Tibial artery (tissue), 4 donors: ENCODE measurements at places on chromosomes 12 and 14.
A peak's percentile ranks its signal among the peaks of the same experiment; 100 is the strongest.

GRCh38 chr12:53051058-53051880 lies 1.4 kb downstream of the TNS2 start:
- DNase-seq, result peak; percentile 97

- DNase-seq, result no peak
These were observed 393 bp downstream of the SYT1 start for GRCh38 chr12:78864870-78865463.

DNA sequence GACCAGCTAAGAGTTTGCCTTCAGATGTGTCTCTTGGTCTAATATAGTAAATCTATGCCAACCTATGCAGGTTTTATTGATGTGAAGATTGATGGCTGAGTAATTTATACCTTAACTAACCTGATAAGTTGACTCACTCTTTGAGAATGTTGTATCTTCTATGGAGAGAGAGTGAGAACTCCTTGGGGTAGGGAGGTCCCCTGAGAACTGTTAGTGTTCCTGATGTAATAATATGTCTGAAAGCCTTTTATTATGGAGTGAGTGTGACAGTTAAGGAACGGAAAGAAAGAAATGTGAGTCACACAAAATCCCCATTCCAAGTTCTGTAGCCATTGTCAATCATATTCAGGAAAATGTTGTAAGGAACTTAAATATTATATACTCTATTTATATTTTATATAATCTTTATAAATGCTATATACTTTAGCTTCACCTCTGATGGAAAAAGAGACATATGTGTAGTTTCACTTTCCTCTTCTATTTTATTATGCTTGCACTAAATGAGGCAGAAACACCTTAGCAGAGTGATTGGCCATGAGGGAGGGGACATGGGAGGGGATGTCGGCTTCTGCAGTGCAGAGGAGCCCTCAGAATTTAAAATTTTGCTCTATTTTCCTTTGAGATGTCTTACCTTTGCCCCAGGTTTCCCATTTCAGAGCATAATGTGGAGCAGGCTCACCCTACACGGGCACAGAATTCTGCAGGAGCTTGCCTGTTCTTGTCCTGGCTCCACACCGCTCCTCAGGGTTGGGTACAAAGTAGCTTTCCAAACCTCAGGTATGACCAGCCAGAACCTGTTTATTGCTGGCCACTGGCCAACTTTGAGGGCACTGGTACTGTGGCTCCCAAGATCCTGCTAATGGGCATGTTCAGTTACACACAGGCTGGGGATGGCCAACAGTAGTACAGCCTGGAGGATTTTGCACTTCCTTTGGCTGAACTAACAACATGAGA lies 57.7 kb downstream of the ARF6 start:
- no peak for DNase-seq

DNA sequence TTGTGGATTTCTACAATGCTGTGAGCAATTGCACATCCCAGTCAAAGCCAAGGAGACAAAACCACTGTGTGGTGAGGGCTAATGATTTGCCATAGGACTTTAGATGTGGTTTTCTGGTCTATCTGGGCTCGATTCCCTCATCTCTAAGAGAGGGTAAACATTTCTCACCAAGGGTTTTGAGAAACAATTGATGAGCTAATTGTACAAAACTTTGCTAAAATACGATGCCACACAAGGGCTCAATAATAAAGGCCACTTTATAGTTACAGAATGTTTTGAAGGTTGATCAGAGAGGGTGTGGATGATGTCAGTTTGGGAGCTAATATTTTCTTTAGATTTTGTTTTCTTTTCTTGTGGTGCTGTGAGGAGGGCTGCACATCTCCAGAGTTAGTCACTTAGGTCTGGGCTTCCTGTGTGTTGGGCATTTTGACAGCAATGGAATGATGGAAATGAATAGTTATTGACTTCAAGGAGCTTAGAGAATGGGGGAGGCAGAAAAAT lies 60.8 kb upstream of the SLC38A4 start:
- no peak for DNase-seq

DNA sequence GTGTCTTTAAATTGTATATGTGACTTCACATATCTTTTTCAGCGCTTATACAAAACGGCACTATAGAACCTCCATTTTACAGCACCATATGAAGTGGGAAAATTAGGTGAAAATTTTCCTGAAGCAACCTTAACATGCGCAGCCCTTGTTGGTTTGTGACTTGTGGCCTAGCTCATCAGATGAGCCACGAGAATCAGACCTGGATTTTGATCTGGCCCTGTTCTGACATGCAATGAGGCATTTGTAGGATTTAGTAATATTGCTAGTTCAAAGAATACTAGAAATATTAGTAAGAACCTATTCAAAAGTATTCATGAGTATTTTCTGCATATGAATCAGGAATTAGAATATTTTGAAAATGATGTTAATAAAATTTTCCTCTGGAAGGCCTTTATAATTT lies 2.9 kb downstream of the CDKN1B start:
- no peak for DNase-seq

DNA sequence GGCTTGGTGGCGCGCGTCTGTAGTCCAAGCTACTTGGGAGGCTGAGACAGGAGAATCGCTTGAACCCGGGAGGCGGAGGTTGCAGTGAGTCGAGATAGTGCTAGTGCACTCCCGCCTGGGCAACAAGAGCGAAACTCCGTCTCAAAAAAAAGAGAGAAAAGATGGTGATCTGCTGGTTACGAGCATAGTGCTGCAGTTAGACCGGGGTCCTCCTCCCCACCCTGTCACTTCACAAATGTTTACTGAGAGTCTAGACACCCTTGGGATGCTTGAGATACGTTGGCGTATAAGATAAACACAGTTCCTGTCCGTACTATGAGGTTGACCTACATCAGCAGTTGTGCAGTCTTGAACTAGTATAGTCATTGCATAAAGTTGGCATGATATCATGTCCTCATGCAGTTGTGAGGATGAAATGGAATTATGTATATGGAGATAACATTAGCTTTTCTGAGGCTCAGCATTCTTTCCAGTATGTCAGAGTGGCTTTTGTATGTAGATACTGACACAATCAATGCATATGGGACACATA lies 787 bp downstream of the ACAD10 start:
- no peak for DNase-seq

DNA sequence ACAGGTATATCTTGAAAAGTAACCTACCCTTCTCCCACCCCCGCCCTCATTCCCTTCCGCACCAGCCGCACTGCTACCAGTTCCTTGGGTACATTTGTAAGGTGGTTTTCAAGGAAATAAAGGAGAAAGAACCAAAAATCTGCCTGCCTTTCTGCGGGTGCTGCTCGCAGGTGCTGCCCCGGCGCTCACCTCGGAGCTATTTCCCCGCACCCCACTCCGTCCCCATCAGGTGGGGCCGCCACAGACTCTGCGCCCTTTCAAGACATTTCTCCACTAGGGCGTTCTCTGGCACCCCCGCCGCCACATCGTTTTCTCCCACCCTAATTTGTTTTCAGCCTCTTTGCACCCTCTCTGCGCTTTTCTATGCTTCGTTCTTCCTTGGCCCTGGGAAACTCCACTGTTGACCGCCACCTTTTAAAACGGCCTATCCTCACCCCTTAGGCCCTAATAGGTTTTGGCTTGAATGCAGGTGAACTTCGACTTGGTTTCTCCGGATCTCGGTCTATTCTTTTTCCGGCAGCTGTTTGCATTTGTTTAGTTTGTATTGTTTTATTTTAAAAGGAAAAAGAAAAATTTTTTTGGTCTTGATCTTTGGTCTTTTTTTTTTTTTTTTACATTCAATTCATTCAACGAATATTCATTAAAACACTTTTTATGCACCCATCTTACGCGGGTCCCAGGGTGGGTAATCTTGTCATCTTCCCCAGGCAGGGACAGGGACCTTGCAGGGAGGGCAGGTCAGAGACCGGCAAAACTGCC lies 3.0 kb downstream of the VSX2 start:
- DNase-seq, result no peak

- DNase-seq, result peak; percentile 45
These were observed 378.8 kb downstream of the ALG10 start for GRCh38 chr12:34400986-34401658.

GRCh38 chr14:62947301-62947700 lies 98.0 kb downstream of the KCNH5 start:
- no peak for DNase-seq

GRCh38 chr14:91216731-91217226 lies 27.7 kb downstream of the GPR68 start:
- DNase-seq, result no peak

DNA sequence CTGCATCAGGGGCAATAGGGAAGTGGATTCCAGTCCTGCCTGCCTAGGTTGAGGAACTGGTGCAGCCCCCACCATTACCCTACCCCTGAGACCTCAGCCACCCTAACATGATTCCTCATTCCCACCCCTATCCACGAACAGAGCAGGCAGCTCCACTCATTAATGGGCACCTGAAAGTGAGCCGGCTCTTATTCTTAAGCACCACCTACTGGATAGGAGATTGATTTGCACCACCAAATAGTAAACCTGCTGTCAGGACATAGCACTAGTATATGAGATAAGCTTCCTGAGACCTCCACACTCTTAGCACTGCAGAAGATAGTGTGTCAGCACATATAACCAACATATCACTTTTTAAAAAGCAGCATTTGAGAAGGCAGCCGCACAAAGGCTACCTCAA lies 573.2 kb downstream of the SOX5 start:
- DNase-seq, result no peak

DNA sequence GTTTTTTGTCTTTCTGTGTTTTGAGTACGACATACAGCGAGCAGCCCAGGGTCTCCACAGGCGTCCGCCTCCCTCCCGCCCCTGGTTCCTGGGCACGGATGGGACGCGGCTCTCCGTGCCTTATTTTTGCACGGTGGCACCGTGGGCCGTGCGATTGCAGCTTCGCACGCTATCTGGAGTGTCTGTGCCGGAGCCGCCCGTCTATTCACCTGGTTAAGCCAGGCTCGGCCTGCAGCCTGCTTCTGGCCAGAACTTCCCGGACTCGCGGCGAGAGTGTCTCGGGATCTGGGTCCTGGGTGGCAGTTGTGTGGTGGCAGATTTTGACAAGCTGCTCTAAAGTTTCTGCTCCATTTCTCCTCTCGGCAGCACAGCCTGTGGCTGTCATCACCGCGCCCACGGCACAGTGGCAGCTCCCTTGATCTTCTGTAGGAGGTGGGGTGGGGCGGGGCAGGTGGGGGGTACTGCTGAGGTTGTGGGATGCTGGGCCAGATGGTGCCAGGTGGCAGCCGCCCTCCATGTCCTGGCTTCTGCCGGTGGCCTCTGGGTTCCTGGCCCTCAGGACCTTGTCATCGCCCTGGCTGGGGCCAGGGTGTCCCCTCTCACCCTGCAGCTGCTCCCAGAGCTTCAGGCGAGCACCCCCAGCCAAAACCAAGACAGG lies 2.9 kb downstream of the MMP17 start:
- DNase-seq, result no peak

GRCh38 chr12:66241061-66242043 lies 52.3 kb downstream of the IRAK3 start:
- DNase-seq, result no peak

- DNase-seq, result peak; percentile 72
These were observed 32.0 kb downstream of the LRIG3 start for GRCh38 chr12:58888131-58888783.

- no peak for DNase-seq
These were observed 1.3 kb downstream of the TRAF3 start for GRCh38 chr14:102778338-102779083.

DNA sequence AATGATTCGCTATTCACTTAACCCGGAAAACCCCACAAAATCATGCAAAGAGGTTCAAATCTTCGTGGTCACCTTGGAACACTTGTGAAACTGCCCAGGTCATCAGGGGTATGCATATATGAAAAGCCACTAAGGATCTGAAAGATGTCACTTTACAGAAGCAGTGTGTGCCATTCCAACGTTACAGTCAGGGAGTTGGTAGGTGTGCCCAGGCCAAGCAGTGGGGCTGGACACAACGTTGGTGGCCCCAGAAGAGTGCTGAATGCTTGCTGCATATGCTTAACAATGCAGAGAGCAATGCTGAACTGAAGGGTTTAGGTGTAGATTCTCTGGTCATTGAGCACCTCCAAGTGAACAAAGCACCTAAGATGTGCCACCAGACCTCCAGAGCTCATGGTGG lies 51.1 kb upstream of the EIF5 start:
- DNase-seq, result no peak

GRCh38 chr12:66240096-66240820 lies 51.2 kb downstream of the IRAK3 start:
- no peak for DNase-seq

GRCh38 chr12:34297790-34298164 lies 275.5 kb downstream of the ALG10 start:
- no peak for DNase-seq

DNA sequence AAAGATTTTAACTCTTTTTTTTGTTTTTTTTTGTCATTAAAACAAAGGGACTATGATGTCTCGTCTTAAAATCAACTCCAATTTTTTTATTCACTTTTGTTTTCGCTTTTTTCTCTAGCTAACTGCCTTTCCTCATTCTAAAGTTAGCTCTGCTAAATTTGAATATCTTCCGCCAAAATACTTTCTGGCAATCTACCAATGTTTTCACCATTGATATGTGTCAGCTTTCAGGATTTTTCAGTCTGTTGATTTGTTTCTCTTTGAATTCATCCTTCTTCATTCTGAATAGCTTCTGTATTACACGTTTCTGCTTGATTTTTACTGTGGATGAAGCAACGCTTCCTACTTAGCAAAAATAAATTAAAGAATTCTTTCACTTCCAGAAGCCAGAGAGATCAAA lies 38.7 kb upstream of the NOVA1 start:
- no peak for DNase-seq
